ENCODE measurements at places on chromosomes 11 and 22.

DNA sequence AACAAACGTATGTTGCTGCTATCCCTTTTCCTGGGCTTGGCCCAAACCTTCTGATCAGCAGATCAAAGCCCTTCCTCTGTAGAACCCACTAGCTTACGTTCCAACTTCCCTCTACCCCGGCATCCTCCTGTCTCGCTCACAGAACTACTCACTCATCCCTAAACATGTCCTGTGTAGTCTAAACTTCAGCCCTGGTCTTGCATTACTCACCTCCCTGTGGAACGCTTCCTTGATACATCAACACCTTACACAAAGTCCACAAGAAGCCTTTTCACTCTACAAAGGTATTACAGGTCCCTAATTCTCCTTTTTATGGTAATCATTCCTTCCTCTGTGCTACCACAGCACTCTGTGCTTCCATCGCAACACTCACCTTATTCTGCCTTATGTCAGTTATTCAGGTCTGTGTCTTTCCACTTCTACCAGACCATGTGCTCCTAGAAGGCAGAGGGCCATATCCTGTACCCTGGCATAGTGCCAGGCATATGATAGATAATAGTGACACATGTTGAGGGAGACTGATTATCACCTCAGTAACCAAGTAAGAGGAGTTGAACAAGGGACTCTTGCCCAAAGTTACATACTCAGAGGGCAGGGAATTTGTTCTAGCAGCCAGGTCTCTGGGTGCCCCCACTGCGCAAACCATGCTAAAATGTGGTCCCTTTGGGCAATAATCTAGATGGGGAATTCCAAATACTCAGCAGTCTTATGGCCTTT is 41.6 kb downstream of the USP35 start:
- DNase-seq, result no peak

DNA sequence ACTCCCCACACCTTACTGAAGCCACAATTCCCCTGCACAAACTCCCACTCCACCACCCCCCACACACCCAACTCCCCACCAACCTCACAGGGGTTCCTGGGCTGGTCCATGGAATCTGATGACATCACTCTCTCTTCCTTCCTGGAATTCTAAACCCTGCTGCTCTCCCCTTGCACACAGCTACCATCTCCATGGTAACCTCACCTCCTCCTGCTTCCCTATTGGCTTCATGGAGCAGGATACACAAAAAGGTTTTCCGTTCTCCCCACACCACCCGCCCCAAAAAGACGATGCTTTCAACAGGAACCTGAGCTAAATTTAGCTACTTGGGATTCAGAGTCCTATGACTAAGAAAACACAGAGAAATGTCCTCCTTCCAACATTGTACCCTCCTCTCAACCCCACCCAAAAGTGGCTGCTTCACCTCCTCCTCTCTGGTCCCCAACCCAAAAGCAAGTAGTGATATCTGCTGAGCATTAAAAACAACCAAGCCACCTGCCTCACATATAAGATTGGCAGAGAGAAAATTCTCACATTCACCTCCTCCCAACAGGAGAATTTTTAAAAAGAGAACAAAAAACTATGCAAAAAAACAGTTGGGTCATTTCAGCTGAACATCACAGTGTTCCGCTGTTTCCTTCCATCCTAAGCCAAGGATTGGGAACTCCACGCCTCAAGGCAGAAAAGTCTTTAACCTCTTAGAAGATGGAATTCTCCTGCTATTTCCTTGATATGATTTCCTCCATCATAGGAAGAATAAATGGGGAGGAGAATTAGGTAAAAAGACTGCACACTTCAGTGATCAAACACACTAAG is 66.9 kb downstream of the RBFOX2 start:
- no peak for DNase-seq

DNA sequence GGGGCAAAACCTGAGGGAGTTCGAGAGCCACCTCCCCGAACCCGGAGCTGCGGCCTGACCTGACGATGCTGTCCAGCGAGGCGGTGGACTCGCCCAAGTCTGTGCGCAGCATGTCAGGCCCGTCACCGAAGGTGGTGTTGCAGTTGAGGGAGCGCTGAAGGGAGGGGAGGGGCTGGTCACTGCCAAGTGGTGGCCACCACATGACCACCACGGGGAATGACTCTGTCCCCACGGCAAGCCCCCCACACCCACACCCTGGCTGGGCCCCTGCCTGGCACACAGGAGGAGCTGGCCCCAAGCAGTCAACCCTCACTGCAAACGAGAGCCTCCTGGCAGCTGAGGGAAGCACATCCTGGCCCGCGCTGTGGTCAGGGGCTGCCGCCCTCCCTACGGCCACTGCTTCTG is 30.8 kb downstream of the TRMU start:
- DNase-seq, result no peak

DNA sequence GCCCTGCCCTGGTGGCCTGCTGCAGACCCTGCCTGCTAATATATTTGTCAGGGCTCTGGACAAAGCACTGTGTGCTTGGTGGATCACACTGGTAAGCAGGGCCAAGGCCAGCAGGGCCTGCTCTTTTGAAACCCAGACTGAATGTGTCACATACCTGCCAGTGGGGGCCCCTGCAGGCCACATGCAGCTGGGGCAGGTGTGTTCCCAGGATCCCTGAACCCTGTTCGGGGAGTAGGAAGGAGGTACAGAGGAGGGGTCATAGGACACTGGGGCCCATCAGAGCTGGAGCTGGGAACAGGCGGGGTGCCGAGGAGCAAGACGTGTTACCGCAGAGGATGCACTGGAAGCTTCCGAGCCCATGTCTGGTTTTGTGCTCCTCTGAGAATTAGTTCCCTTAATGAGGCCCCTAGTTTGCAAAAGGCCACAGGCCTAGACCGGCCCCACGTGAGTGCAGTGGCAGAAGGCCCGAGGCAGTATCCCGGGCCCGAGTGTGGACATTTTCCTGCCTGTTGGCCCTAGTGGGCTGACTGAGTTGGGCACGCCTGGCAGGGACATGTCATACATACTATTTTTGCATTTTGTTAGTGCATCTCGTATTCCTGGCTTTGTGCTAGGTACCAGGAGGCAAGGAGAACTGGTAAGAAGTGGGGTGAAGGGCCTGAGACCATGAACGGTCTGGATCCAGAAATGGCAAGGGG is 11.2 kb upstream of the ACR start:
- DNase-seq, result no peak

DNA sequence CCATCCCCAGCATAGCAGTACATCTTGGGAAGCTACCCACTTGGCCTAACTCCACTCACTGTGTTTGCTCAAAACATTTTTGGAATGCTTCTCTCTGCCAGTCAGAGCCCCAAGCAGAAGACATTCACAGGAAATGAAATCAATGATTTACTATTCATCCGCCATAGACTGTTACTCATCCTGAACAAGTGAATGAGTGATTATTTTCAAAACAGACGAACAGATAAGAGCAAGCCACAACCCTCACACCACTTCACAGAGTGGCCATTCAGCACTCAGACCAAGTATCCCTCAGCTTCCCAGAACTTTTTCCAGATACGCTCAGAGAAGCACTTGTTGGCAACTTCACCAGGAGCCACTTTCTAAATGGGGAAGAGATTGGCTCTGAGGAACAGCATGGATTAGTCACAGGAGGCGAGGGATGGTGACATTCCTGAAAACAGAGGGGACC is 13.0 kb upstream of the UBASH3B start:
- DNase-seq, result no peak

- no peak for DNase-seq
Observed at GRCh38 chr11:108693852-108694251, 29.0 kb downstream of the DDX10 start.

- no peak for DNase-seq
Observed at GRCh38 chr11:87961606-87962005, 213.6 kb downstream of the RAB38 start.

GRCh38 chr11:71252770-71253730 is 673 bp upstream of the SHANK2 start:
- no peak for DNase-seq

DNA sequence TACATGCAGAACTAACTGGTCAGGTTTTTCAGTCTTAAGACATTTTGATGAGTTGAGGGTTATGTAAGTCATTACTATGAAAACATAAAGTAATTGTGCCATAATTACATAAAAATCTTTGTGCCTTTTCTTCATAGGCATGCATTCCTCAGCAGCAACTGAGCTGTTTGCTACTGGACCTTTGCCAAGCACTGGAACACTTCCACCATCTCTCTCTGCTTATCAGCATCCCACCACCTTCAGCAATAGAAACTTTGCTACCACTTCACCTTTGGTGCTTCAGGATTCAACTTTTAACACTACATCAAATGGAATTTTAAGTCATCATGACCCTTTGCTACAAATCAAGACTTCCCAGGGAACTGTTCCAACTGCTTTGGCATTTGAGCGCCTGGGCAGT is 39.0 kb downstream of the QSER1 start:
- no peak for DNase-seq

DNA sequence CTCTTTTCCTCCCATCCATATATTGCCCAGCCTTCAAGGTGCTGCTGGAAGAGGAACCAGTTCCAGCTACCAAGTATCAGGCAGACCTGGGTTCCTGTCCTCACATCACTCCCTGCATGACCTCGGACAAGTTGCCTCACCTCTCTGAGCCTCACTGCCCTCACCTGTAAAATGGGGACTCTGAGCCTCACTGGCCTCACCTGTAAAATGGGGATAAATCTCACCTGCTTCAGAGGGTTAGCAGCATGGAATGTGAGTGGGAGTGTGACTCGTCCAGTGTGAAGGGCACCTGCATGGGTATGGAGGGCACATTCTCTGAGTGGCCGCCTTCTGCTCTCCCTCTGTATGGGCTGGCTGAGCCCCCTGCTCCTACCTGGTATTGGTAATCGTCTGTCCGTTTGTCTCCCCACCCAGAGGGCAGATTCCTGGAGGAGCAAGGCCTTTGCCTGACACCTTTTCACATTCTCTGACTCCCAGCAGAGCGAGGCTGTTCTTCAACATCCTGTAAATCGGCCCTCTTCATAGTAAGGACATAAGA is 3.7 kb downstream of the GRIK4 start:
- DNase-seq, result no peak

DNA sequence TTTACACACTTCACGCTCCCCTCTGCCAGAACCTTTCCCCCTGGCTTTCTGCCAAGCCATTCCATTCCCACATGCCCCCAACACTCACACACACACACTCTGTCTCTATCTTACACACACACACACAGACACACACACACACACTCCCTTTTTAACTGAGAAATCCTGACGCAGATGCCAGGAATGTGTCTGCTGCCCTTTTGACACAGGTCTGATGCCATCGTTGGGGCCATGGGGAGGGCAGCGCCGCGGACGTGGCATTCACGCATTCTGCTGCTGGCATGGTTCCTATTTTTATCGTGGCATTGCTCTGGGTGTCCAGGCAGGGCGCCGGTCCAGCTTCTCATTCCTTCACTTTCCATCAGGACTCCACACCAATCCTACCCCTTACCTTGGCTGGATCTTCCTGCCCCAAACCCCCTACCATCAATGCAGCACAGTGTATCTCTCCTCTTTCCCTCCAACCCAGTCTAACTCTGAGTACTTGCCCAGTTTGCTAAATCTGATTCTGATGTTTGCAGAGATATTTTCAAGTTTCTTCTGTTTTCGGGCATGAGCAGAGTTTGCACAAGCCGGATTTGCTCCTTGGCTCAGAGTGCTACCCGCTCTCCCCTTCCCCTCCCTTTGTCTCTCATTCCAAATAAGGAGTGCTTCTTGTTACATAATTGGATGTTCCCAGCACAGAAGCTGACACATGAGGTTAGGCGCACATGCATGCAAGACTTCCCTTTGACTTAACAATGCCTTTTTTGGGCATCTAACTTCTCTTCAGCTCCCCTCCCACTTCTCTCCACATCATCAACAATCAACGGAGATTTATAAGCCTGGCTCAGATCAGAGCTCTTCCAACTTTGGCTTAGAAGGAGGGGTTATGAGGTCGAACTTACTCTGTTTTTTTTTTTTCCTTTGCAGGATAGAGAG is 18.8 kb downstream of the SNX19 start:
- DNase-seq, result peak; percentile 96

GRCh38 chr22:49966041-49966773 is 5.6 kb downstream of the PIM3 start:
- no peak for DNase-seq

- DNase-seq, result no peak
Observed at GRCh38 chr11:131392528-131393255, 22.3 kb downstream of the NTM start.

- peak; percentile 96 for DNase-seq
Observed at GRCh38 chr11:74018331-74019005, 9.6 kb upstream of the UCP3 start.

DNA sequence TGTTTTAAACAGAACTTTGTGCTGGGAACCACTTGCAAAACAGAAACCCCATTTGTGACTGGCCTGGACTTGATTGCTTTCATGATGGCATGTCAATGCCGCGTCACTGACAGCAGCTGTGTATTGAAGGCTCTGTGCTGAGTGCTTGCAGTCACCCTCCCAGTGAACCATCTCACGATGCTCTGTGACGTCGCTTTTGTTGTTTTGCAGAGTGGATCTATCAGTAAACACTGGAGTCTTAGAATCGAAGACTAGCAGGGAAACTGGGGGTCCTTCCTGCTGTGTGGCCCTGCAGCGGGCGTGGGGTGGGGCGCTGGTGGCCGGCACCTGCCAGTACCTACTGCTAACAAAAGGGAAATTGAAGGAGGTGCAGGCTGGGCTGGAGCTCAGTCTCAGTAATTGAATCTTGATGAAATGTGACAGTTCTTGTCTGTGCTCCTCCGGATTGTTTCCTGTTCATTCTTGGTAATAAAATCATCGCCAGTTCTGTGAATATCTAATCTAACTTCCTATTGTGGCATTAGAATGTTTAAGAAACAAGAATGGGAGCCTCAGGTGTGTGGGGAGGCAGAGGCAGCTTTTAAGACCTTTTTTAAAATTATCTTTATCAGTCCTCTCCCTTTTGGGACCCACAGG is 50.5 kb upstream of the PARVG start:
- DNase-seq, result no peak

- DNase-seq, result peak; percentile 72
Observed at GRCh38 chr22:47233316-47234243, 471.1 kb downstream of the TBC1D22A start.

- DNase-seq, result no peak
Observed at GRCh38 chr11:19445771-19446170, 205.0 kb upstream of the E2F8 start.

DNA sequence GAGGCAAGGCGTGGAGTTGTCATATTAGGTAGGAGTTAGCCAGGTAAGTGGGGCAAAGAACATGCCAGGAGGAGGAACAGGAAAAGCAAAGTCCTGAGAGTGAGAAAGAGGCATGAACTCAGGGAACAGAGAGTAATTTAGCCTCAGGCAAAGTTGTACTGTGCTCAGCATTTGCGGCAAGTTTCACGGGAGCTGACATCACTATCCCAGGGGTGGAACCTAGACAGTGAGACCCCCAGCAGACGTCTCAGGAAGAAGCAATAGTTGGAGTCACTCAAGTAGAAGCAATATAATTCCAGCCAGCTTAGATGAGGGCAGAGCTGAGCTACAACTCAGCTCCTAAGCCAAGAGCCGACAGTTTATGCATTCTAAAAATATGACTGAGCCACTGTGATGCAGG is 426.0 kb upstream of the ISX start:
- no peak for DNase-seq

- DNase-seq, result no peak
Observed at GRCh38 chr11:15607361-15608036, 492.8 kb downstream of the INSC start.

GRCh38 chr11:91104237-91104636 is 881.4 kb upstream of the CHORDC1 start:
- no peak for DNase-seq

- no peak for DNase-seq
Observed at GRCh38 chr22:19287889-19288288, 3.6 kb downstream of the CLTCL1 start.

All from vagina (tissue), 2 donors.